Activated CD4-positive, alpha-beta memory T cell treated with anti-CD3 and anti-CD28 coated beads, Interleukin-2, amount 10 ng/mL, durations not matched to agents 7 days and 5 days (primary cell): ENCODE measurements at places on chromosomes 6 and 20.

DNA sequence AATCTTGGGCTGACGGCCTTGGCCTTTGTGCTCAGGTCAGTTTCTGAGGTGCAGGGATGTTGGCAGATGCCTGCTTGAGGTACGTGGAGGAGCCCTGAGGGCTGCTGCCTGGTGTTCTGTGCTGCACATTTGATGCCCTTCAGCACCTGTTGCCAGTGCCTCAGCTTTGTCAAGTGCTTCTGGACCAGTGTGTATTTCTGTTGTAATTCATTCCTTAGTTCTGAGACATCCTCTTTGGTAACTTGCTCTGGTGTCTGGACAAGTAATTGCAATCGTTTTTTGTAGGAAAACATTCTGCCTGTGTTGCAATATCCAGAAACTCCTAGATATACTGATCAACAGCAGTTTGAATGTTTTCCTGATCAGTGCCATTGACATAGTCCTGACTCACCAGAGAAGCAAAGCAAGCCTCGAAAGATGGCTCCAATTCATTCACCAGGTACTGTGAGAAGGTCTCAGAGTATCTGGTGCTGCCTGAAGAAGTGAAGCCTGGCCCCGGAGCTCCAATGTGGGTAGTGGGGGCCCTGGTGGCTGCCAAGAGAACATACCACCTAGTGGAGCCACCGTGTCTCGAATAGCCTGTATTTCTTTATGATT lies 26.7 kb downstream of the ZNF337 start:
- H3K36me3 ChIP-seq = peaks cover 21% of the 10 kb centered on the region
- H3K4me3 ChIP-seq = no peak overlapping the region

GRCh38 chr6:21241231-21242130 lies 352.1 kb upstream of the SOX4 start:
- DNase-seq = no peak
- H3K4me3 ChIP-seq = no peak overlapping the region
- no peak overlapping the region for H3K27ac ChIP-seq
- no peaks in the 10 kb centered on the region for H3K4me1 ChIP-seq
- no peaks in the 10 kb centered on the region for H3K36me3 ChIP-seq

DNA sequence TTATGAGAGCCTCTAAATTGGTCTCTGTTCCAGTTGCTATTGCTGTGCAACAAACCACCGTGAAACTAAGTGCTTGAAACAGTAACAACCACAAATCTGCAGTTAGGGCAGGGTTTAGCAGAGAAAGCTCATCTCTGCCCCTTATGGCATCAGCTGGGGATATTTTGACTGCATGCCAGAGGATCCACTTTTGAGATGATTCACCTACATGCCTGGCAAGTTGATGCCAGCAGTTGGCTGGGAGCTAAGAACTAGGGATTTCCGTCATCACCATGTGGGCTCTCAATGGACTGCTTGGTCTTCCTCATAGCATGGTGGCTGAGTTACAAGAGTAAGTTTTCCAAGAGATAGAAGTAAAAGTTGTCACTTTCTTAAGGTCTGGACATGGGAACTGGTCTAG lies 35.1 kb downstream of the PLCB4 start:
- no peak overlapping the region for H3K4me3 ChIP-seq
- no peaks in the 10 kb centered on the region for H3K4me1 ChIP-seq
- no peaks in the 10 kb centered on the region for H3K36me3 ChIP-seq

DNA sequence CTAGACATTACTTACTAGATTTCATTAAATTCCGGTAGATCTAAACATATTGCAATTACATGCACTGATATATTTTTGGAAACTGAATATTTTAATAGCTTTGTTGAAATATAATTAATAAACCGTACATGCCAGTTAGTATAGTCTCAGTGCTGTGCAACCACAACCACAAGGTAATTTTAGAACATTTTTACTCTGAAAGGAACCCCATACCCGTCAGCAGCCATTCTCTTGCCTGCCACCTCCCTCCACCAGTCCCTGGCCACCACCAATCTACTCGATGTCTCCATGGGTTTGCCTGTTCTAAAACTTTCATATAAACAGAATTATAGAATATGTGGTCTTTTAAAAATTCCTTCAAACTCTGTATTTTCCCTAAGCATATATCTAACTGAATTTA lies 293.9 kb downstream of the THBS2 start:
- H3K27me3 ChIP-seq = peaks cover 9% of the 10 kb centered on the region
- no peaks in the 10 kb centered on the region for H3K4me1 ChIP-seq
- no peak overlapping the region for H3K27ac ChIP-seq
- H3K4me3 ChIP-seq = no peak overlapping the region

- no peaks in the 10 kb centered on the region for H3K36me3 ChIP-seq
- no peak for DNase-seq
These were observed 512.8 kb upstream of the CITED2 start for GRCh38 chr6:139887275-139887674.

- H3K4me1 ChIP-seq = no peaks in the 10 kb centered on the region
- H3K27me3 ChIP-seq = no peaks in the 10 kb centered on the region
- DNase-seq = no peak
These were observed 86.9 kb downstream of the TULP4 start for GRCh38 chr6:158399040-158399700.

DNA sequence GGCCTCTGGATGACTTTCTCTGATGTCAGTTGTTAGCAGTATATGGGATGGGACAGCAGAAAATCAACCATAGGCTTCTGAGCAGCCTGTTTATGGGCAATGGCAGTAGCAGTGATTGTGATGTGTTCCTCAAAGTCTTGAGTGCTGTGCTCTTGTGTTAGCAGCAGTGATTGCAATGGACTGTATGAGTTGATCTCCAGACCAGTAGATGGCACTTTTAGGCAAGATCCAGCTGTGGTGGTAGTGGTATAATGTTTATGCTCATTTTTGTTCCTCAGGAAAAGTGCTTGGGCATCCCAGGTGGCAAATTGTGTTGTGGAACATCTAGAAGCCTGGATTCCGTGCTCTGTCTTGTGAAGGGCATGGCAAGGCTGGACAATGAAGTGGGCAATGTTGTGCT lies 181.6 kb upstream of the SYNCRIP start:
- no peak overlapping the region for H3K4me3 ChIP-seq
- no peaks in the 10 kb centered on the region for H3K4me1 ChIP-seq
- no peak overlapping the region for H3K27ac ChIP-seq
- no peak for DNase-seq
- no peaks in the 10 kb centered on the region for H3K27me3 ChIP-seq

DNA sequence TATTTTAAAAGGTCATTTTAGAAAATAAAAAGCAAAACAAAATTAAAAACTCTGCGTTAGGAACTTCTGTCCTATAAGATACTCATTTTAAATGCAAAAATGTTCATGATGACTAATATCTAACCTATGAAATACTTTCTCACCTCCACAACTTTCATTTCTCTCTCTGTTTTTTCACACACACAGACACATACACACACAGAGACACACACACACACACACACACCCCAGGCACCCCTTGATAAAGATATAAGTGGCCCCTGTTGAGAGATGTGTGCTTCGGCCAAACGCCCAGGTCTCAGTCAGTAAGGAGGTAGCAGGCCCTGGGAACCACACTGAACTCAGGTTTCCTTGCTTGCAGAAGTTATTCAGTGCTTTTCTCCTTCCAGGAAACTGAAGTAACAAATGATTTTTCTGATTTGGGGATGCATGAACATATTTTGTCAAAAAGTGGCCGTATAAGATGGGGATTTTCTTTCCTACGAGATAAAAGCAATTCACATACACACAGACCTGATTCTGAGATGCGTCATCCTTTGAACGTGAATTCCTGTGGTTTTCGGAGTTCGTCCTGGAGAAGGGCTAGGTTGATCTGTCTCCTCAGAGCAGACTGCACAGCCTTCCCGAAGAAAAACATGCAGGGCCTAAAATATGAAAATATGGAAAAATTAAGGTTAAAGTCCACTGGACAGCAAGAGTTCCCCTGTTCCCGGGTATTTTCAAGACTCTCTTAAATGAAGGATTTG lies 306.8 kb upstream of the FOXQ1 start:
- H3K4me1 ChIP-seq = no peaks in the 10 kb centered on the region
- DNase-seq = no peak
- no peak overlapping the region for H3K4me3 ChIP-seq
- peaks cover 5% of the 10 kb centered on the region for H3K27me3 ChIP-seq
- H3K27ac ChIP-seq = no peak overlapping the region
